Uterus (tissue), 4 donors: ENCODE measurements at places on chromosomes 5 and 9.

DNA sequence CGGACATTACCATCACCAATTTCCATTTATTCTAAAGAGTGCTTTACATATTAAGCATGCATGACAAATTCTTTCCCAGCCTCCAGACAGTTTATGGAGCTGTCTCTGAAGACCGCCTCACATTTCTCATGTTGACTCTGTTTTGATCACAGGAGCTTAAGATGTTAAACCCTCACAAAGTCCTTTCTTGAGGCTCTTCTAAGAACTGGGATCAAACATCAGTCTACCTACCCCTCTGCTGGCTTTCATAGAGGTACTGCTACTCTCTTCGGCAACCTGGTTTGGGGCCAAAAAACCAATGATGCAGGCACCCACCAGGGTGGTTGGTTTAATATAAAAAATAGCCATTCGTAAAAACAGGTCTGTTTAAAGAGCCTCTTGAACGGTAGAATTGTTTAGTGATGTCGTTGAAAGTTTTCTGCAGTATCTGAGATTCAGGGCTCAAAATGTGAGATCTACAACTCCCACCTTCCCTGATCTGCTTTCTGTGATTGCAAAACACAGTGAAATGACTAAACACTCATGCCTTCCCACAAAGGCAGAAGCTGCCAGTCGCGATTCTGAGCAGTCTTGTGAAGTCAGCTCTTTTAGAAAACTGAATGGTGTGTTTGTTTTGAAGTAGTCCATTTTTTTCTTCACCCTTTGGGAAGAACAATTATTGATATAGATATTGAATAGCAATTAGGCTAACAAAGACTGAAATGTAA is 3.5 kb downstream of the RXFP3 start:
- no peak for DNase-seq

- no peak for DNase-seq
Observed at GRCh38 chr9:11092974-11093373, 480.2 kb upstream of the PTPRD start.

GRCh38 chr9:108277216-108277615 is 578.6 kb downstream of the ACTL7B start:
- DNase-seq: no peak

DNA sequence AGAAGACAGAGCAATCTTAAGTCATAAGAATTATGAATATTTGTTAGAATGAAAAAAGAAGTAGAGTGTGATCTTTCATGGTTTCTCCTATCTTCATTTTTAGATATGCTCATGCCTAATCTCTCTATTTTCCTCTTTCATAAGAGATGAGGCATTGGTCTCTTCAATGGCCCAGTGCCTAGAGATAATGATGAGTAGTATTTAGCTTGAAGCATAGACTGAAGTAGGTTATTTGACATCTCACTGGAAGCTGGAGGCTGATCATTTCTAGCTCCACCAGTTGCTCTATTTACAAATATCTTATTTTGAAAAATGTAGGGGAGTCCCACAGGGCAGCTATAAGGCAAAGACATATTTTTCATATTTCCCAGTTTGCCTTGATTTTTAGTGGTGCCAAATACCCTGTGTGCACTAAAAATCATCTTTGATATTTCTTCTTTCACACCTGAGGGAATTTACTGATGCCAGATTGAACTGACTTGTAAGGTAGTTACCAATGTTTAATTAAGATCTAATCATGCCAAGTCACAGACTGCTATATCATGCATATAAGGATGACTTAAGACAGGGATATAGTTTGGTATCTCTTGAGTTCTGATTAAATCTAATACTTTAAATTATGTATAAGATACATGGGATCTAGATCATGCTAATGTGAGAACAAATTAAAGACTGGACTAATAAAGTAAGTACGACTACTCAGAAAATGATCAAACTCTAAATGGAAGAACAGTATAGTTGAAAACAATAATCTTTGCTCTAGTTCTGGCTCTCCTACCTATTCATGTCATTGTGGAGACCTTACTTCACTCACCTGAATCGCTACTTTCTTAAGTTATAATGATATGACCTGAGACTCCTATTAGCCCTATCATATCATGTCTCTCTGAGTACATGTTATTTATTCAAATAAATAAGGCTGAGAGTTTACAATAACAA is 108.2 kb upstream of the IFNE start:
- no peak for DNase-seq

DNA sequence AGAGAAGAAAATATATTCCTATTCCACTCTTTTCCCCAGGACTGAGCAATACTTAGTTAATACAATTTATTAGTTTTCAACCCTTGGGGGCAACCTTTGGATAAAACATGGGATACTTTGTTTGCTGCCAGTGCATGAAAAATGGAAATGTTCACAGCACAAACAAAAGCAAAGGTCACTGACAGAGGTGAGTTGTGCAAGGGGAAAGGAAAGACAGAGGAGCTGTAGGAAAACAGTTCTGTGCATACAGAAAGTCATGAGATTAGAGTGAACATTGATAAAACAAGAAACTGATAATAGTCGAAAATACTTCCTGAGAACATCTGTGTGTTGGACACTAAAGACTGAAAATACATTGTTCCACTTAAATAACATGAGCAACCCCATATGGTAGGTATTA is 779.8 kb downstream of the TLE4 start:
- DNase-seq: no peak

- DNase-seq: no peak
Observed at GRCh38 chr9:35776018-35776417, 15.4 kb upstream of the NPR2 start.

DNA sequence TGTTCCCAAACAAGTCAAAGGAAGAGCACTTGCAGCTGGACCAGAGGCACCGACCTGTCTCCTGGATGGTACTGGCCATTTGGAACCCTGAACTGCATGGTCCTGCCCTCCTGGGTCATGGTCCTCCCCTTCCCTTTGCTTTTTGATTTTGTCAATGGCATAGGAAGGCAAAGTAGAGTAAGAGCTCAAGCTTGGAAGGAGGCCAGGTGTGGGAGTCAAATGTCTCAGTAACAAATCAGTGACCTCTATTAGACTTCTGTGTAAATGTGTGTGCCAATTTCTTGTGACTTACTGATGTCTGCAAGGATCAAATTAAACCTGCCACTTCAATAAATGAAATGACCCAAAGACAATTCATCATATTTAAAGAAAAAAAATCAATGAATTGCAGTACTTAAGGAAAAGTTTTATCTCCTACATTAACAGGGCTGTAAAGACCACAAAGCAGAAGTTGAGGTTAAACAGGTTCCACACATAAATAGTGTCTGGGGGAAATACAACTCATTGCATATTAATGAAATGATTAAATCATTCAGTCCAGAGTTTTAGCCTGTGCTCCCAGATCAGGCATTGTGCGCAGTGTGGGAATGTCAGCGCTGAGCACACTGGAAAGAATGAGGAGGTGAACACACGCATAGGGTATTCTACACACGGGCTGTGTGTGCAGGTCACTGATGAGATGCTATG is 32.7 kb downstream of the OSMR start:
- DNase-seq: no peak

DNA sequence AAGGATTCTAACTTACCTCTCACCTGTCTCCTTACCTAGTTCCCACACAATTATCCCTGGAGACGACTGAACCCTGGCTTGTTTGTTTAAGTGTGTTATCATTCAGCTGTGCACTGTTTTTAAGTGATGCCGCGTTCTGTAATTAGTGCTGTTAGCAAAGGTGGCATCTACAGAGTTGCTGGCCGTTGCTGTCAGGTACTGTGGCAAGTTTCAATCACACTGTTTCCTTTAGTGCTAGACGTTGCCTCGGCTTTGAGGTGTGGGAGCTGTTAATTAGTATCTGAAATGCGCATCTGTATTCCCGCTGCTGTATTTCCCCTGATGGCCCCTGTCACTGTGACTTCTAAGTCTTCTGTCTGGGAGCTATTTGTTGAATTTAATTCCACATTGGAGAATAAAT is 193.8 kb upstream of the GAS1 start:
- no peak for DNase-seq

DNA sequence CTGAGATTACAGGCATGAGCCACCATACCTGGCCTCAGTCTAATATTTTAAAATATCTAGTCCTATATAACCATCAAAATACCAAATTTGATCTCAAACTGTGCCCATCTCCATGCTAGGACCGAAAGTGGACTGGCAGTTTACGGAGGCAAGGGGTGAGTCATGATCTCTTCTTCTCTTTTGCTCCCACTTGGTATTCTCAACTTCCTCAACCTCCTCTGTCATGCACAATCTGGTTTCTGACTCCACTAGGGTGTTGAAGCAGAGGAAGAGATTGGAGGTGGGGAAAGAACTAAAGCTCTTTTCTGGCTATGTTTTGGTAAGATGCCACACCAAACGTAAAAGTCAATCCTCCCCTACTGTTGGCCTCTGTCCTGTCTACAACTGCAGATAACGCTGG is 55.9 kb upstream of the CEMIP2 start:
- no peak for DNase-seq

DNA sequence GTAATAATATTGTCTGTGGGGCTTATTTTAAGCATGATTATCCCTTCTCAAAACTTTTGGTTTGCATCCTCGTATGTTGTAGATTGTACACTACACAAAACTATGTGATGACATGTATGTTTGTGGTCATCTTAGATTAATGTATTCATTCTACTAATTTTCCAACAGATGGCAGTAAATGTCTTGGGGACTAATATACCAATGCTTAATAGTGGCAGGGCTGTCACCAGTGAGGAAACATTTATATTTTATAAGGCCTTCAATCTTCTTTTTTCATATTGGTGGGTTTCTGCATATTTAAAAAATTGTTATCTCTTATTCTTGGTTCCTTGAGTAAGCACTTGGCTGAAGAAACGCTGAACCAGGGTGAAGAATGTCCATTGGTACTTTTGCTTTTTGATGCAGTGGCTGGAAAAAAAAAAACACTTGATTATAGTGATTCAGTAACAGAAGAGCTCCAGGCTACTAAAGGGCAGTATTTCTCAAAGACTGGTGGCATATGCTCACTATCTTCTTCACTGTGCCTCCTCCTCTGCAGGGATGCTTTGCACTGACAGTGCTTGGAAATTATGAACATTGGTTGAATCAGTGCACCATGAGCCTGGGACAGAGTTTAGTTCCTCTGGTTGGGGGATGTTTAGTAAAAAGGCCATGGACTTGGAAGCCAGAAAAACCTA is 530.3 kb downstream of the RASEF start:
- no peak for DNase-seq

GRCh38 chr9:29844251-29844650 is 2271.0 kb upstream of the C9orf72 start:
- DNase-seq: no peak

DNA sequence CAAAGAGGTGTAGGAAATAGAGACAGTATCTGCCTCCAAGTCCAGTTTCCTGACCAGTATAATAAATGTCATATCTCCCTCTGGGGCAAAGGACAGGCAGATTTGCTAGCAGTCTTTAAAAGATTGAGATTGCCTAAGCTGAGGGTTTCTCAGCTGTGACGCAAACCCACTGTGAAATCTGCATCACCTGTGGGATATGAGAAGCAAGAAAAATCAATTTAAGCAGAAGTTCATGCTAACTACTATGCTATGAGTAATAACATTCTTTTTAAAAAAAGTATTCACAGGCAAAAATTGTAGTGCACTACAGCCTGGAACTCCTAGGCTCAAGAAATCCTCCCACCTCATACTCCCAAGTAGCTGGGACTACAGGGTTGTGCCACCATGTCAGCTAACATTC is 168.1 kb upstream of the POC5 start:
- no peak for DNase-seq

GRCh38 chr9:81801190-81801589 is 111.8 kb upstream of the TLE1 start:
- peak; percentile 22 for DNase-seq

DNA sequence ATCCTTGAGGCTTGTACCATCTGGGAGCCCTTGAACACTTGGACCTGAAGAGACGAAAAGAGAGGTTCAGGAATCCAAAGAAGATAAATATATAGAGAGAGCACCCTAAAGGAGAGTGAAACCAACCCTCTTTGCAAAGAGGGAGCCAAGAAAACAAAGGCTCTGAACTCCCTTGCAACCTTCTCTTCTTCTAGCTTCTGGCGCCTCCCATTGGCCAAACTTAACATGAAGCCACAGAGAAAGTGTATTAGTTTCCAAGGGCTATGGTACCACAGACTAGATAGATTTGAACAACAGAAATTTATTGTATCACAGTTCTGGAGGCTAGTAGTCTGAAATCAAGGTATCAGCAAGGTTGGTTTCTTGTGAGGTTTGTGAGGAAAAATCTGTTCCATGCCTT is 175.1 kb downstream of the HCN1 start:
- DNase-seq: no peak

DNA sequence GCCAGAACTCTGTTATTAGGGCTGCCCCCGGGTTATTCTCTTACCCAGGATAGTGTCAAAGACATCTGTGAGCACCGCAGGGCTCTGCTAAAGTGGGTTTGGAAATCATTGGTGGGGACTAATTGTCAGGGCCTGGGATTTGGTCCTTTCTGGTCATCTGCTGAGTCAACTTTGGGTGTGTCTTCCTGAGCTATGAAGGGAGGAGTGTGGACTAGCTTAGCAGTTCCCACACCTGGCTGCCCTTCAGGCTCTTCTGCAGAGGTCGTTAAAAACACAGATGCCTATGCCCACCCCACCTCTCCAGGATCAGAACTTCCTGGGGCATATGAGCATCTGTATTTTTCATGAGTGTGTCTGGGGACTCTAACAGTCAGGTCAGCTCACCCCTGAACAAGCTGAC is 352.2 kb downstream of the SLIT3 start:
- DNase-seq: no peak

GRCh38 chr9:1469996-1470395 is 419.8 kb downstream of the DMRT2 start:
- DNase-seq: no peak

GRCh38 chr5:160169326-160169725 is 50.1 kb upstream of the PWWP2A start:
- peak; percentile 27 for DNase-seq

GRCh38 chr9:86098824-86099700 is at the start of gene GOLM1:
GOLM1 (minus strand) TSS chr9:86099558; CDS start chr9:86079320, 20,238 bp downstream.
- DNase-seq: peak; percentile 45

DNA sequence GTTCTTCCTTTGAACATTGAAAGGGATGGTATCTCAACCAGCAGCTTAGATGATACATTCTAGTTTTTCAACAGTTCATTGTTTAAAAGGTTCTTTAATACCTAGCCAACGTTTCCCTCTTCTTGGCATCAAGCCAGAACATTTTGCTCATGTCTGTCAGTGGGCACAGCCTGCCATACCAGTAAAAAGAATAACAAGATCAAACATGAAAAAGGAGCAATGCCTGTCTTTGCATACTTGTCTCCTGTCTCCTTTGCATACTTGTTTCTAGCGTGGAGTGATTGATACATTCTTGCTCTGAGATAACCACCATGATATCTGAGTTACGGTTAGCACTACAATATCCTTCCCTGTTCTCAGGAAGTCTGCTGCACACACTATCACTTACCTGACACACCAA is 248.6 kb upstream of the DAPK1 start:
- no peak for DNase-seq

- DNase-seq: no peak
Observed at GRCh38 chr9:98226957-98227356, 28.5 kb downstream of the TBC1D2 start.

GRCh38 chr9:13719981-13720676 is 440.6 kb upstream of the MPDZ start:
- DNase-seq: no peak

GRCh38 chr5:100777680-100778300 is 125.3 kb downstream of the ST8SIA4 start:
- no peak for DNase-seq
